ENCODE measurements at places on chromosomes 3 and 15.

GRCh38 chr15:26146202-26146601 is 283.1 kb upstream of the ATP10A start:
- DNase-seq: no peak

DNA sequence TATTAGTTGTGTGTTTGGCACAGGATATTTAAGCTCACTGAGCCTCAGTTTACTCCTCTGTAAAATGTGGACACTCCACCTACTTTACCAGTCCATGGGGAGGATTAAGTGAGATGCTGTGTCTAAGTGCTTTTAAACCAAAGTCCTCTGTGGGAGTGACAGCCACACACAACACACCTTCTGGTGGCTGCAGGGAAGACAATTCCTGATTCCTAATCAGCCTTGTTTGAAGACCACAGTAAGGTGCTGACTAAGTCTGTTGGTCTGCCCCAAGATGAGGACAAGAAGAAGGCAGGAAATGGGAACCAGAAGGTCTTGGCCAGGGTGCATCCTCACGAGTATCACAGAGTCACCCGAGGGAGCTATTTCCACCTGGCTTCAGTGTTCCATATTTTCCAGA is 52.3 kb downstream of the EPHB1 start:
- DNase-seq: no peak

GRCh38 chr3:129864519-129864918 is 29.0 kb downstream of the TMCC1 start:
- no peak for DNase-seq

GRCh38 chr15:84079885-84080777 is 155.4 kb upstream of the GOLGA6L4 start:
- DNase-seq: no peak

GRCh38 chr3:60764870-60765269 is 486.4 kb downstream of the FHIT start:
- no peak for DNase-seq

DNA sequence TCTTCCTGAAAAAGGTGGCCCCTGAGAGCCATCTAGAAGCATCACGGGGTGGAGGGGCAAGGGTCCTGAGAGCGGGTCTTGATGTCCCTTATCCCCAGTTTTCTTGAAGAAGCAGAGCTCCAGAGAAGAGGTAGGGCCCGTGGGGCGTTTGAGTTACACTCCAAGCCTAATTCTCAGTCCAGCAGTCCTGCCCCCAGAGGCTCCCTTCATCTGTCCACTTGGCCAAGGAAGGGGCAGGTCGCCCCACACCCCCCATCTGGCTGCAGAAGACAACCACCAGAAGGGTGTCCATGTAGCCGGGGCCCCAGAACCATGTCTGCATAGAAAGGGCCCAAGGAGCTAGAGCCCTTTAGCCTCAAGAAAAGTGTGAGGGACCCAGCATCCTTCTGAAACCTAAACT is 25.5 kb upstream of the RPL32 start:
- no peak for DNase-seq

GRCh38 chr3:177371888-177372287 is 174.6 kb upstream of the TBL1XR1 start:
- no peak for DNase-seq

Data from uterus (tissue), 4 donors.